ENCODE measurements at places on chromosomes 5 and 9. TPM values are rescaled to one million over a fixed set of nuclear protein-coding genes. Genes with fewer than 3 reads are reported as not detected.

The TAL2 gene
- total RNA-seq = not detected

DNA sequence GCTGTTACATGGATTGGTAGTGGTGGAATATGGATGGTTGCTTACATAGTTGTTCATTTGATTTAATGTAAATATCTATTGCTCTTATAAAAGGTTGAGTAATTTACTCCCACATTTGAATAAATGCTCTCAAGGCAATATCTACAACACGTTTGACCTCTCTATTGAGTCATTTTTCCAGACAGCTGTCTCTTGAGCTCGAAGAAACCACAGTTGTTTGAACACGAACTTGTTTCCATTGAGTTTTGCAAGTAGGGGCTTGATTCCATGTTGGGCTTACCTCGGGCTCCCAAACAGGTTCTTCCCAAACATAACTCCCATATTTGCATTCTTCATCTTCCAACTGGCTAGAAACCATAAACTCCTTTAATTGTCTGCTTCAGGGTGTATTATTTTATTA, 115.0 kb upstream of the HMHB1 start:
- no peak for DNase-seq

DNA sequence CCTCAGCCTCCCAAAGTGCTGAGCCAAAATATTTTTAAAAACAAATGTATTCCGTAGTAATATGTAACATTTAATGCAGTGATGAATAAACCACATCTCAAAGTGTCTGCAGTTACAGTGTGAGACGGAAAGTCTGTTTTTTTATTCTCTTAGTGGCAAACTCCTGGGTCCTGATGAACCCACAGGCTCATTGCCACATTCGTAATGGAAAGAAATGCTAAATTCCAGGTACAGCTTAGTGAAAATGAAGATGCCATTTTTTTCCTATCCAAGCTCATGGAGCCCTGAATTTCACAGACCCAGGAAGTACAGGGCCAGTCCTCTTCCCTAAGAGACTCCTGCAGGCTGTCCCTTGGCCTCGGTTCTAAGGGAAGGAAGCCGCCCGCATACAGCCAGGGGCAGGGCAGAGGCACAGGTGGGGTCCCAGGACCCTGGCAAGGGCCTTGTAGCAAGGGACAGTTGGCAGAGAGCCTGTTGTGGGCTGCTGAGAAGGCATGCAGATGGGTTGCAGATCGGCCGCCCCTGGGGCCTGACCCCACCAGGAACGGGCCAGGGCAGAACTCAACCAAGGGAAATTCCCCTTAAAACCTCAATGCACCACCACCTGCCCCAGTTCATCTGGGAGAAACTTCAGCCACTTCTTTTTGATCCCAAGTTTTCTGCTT, 36.2 kb downstream of the IPPK start:
- DNase-seq = no peak

The ZNF366 gene
- not detected for total RNA-seq
